Omental fat pad (tissue), 4 donors: ENCODE measurements at places on chromosomes 2 and 18.

GRCh38 chr2:164896634-164897355, 55.2 kb upstream of the COBLL1 start:
- no peak for DNase-seq

- no peak for DNase-seq
Observed at GRCh38 chr2:37226863-37227262, 4.5 kb downstream of the CEBPZ start.

DNA sequence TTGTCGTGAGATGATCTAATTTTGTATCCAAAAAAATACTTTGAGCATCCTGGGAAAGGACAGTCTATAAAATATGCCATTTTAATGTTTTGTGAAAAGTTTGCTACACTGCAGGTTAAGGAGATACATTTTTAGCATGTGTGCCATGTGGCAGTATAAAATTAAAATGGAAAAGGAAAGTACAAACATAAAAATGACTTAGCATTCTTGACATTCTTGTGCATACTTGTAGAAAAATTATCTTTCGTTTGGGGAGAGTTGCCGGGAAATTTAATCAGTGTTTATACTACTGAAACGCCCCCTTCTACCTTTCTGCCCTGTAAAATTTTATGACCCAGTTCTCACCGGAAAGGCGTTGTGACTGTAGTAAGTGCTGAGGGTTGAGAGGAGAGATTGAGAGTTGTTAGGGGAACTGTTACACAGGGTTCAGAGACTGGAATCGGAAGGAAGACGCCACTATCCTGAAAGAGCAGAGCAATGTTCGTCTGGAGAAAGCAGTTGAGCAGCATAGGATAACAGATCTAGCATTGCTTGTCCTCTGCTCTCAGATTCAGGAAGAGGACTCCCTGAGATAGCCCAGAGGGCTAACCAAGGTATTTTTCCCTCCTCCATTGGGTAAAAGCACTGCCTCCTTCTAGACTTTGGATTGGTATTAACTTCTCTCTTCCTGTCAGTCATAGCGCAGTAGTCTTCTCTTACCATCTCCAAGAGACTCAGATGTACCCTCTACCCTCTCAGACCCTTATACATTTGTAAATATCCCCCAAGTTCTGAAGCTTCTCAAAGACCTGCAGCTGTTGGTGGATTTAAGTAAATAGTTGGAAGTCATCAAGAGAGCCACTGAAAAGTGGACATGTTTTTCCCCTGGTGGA, 2.7 kb downstream of the CDH20 start:
- no peak for DNase-seq

GRCh38 chr2:54457323-54458023, 1.3 kb downstream of the SPTBN1 start:
- no peak for DNase-seq

DNA sequence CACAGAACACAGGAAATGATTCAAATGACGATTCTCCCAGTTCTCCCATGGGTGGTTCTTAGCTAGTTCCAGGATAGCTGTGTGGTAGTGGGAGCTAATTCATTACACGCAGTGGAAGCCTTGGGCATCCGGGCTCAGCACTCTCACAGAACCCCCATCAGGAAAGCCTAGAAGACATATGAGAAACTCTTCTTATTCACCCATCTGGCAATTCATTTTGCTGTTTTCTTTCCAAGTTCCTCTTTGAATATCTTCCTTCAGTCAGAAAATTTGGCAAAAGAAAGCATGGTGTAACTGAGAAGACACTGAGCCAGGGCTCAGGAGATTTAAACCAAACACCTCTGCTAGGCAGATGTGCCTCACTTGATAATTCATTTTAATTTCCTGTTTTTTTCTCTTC, 85.2 kb upstream of the FN1 start:
- DNase-seq, result no peak

GRCh38 chr18:1691863-1692262, 787.2 kb downstream of the ADCYAP1 start:
- DNase-seq, result no peak

DNA sequence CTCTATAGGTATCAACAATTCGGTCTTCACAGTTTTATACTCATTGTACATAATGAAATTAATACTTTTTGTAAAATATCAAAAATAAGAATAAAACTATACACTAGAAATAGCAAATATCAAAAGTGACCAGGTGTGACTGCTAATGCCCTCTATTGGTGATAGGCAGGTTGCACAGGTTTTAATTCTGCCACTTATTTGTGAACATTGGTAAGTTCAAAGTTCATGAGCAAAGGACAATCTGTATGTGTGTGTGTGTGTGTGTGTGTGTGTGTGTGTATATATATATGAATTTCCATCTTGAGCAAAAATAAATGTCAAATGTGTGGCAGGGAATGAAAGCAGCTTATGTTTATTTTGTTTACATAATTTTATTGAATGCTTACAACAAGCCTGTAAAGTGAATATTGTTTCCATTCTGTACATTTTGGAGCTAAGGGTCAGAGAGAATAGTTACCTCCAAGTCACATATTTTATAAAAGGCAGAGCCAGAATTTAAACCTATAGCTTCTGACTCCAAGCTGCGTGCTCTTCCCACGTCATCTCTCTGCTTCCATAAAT, 537.4 kb downstream of the CPS1 start:
- no peak for DNase-seq

- DNase-seq, result no peak
Observed at GRCh38 chr2:95044601-95045000, 19.1 kb downstream of the MAL start.

DNA sequence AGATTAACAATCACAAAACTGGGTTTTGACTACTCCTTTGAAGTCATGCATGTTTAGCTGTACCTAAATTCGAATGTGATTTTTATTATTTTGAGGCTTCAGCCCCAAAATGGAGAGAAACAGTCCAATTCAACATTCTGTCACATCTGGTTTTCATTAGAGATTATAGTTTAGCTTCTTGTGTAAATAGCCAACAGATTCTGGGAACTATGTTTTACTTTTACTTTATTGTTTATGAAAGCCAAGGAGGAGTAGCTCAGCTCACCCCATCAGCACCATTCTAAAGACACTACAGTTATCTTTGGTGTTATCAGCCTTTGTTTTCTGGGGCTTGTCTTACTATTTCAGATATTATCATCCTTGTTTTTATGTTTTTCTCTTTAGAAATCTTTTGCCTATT, 465.0 kb upstream of the CWC22 start:
- DNase-seq, result no peak

- no peak for DNase-seq
Observed at GRCh38 chr2:171237751-171238505, 77.2 kb upstream of the TLK1 start.
